ENCODE measurements at places on chromosomes 1 and 21.
A peak's percentile ranks its signal among the peaks of the same experiment; 100 is the strongest.

GRCh38 chr1:14782741-14783591 lies 184.5 kb downstream of the KAZN start:
- DNase-seq, result no peak

- DNase-seq, result no peak
Observed at GRCh38 chr1:244322181-244322580, 129.5 kb downstream of the ADSS2 start.

DNA sequence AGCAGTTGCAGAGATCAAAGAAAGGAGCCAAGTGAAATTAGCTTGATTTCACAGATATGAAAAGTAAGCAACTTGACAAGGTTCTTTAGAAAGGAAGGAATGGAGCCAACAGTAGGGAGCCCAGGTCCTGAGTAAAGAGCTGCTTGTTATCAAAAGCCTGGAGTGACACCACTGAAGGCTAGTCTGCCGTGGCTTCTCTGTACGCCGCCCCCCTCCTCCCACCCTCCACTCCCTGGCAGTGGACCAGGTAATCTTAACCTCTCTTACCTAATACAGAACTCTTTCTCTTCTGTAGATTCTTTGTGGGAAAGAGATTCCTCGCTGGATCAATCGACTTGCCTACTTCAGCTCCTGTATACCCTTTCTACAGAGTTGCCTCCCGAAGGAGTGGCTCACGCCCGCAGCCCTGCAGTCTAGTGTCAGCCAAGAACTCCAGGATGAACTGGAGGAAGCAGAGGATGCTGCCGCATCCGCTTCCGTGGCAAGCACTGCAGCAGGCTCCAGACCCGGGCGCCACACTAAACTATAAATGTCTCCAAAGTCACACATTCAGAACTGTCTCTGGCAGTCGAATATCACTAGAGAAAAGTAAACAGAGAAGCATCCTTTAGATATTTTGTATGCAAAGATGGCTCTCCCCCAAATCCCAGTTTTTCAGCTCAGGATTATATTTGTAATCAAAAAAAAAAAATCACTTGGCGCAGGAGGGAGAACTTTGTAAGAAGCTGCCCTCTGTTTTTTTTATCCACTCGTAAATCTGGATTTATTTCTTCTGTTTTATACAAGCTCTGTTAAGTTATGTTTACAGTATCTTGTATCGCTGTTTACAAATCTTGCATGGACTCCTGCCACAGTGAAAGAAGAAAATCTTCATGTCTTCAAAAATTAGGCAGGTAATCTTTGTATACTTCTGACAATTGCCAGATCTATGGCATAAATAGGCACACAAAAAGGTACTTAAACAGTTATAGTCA lies 52.6 kb downstream of the DESI2 start:
- DNase-seq, result no peak

DNA sequence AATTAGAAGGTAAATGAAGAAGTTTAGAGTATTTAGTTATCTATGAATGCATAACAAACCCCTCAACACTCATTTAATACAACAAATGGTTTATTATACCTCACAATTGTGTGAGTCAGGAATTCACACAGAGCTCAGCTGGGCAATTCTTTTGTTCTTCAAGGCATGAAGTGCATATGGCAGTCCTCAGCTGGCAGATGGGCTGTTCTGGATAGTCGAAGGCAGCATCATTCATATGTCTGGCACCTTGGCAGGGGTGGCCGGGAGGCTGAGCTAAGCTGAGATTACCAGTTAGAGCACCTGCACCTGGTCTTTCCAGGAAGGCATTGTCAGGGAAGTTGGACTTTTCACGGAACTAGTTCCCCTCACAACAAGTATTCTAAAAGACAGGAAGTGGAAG lies 286.2 kb upstream of the DUSP10 start:
- no peak for DNase-seq

- no peak for DNase-seq
Observed at GRCh38 chr1:53057127-53057526, 4.9 kb upstream of the PODN start.

DNA sequence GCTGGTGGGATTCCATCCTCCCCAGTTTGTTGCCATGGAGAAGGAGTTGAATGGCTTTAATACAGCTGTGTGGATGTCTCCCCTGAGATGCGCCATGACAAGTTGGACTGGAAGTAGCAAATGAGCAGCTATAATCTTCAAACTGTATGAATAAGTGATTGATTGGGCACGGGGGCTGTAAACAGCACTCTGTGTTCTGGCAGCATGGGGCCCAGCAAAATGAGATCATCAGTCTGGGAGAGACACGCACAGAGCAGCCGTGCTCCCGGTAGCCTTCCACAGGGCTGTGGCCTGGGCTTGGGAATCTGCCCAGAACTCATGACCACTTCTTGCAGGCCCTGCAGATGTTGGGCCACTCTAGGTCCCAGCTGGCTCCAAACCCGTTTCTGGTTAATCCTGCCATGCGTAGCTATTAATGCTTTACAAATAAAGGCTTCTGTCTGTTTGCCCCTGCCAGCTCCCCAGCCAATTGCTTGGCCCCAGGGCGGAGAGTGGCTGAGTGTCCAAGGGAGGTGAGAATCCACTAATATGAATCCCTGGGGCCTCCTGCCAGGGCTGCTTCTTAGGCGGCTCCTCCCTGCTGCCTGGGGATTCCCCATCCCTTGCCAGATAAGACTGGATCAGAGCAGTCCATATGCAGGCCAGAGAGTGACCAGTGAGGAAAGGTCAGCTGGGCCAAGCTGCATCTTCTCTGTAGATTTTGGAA lies 642.9 kb downstream of the AJAP1 start:
- no peak for DNase-seq

DNA sequence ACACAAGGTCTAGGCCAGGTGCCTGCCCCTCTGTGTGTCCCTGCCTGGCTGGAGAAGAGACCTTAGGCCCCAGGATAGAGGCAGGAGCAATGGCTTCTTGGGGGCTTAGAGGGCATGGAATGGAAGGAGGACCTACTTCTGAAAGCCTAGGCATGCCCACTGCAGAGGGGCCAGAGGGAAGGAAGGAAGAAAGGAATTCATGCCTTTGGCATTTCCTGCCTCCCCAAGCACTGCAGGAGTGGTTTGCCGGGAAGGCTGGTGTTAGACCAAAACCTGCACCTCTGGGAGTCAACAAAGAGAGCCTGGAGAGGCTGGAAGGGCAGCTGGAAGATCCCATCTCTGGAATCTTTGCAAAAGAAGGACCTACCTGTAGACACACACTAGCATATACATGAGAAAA lies 50.7 kb upstream of the KCNE2 start:
- DNase-seq, result no peak

- peak; percentile 23 for DNase-seq
Observed at GRCh38 chr1:24911651-24912155, 18.4 kb downstream of the RUNX3 start.

GRCh38 chr1:26771285-26771642 lies 16.5 kb upstream of the PIGV start:
- no peak for DNase-seq

DNA sequence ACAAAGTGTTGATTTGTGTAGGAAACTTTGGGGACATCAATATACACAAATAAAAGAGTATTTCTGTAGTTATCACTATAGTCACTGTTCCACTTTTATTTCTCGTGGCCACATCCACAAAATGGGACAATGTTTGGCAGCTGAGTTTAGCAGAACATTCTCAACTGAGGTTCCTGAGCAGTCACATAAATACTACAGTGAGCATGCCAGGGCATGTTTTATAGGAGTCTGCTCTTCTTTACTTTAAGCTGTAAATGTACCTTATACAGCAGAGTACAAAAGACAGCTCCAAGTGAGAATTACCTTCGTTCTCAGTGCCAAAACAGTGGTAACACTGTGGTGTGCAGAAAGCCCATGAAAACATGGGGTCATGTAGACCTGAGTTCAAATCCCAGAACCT lies 5.0 kb downstream of the BTG3 start:
- no peak for DNase-seq

- no peak for DNase-seq
Observed at GRCh38 chr1:99674115-99675064, 28.5 kb downstream of the PALMD start.

DNA sequence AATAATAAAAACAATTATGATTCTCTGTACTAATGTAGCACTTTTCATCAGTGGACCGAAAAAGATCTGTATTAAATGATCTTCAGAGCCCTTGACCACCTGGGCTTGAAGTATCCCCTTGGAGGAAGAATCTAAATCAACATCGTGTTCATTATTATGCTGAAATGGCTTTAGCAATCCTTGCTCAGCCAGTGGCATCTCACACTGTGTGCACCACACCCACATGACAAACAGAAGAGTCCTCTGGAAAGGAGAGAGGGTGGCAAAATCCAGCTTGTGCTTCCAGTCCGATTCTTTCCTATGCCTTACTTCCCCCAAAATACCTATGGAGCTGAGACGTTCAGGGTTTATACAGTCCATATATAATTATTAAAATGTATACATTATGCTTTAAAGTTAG lies 318.5 kb upstream of the RUNX1 start:
- no peak for DNase-seq

DNA sequence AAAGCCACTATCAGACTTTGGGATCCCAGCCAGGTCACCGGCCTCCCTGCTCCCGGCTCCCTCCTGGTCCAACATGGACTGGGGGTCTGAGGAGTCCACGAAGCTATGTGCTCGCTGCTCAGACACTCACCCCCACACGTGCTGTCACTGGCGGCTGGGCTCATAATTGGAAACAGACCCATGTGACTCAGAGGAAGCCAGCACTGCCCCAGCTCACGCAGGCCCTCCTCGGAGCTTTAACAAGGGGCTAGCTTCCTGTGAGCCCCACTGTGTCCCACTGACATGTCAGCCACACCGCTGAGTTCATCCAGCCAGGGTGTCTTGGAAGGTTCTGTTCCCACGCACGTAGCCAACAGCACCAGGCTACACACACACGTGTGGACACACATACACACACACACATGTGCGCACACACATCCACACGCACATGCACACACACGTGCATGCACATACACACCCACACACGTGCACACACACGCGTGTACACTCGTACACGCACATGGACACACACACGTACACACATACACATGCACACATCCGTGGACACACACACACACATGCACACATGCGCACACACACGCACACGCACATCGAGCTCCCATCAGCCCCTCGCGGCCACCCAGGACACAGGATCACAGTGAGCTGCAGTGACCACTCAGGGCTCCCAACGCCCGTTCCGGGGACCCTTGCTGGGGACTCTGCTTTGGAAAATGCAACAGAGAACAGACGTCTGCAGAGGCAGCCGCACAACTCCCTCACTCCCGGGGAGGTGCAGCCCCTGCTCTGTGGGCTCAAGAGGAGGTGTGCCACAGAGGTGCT lies 18.4 kb upstream of the COL6A2 start:
- DNase-seq, result no peak

GRCh38 chr1:71618191-71618590 lies 537.4 kb upstream of the ZRANB2 start:
- DNase-seq, result no peak

All from activated T-cell treated with anti-CD3 and anti-CD28 coated beads, Interleukin-2, amount 50 U/mL, for 1 hour (primary cell).